Kasumi-1 (cell line): ENCODE measurements at places on chromosomes 11 and 22.

- DNase-seq, result no peak
Measured at GRCh38 chr11:73507086-73507485, 90.8 kb downstream of the FAM168A start.

DNA sequence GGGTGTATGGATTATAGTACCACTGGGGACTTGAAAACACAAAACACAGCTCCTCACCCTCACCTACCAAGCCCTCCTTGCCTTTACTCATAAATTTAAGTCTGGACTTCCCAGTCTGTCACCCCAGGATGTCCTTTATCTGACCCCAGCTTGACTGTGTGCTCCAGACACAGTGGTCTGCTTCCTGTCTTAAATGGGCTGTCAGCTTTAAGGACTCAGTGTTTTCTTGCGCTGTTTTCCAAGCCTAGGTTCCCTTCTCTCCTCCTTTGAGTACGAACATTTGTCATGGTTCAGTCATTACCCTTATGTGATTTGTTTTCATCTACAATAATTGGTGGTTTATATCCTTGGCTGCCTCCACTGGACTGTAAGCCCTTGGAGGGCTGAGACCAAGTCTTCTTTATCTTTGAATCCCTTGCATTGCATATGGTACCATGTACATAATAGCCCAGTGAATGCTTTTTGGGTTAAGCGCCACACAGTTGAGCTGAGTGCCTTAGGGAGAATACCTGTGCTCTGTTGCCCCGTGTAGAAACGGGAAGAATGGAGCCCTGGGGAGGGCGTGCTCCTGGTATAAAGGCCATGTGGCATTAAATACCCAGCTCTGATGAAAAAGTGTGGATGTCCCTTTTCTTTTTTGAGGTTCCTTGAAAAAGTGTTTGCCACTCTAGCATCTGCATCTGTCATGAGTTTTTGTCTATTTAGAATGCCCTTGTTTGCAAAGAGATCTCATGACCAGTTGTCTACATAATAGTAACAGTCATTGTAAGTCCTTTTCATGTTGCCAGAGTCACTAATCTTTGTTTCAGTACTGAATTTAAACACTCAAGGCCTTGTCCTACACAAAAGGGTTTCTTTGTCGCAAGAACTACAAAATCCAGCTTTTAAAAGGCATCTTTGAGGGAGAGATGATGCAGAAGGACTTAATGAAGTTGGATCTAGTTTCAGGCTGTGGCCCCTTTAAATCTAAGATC is 14.0 kb downstream of the PANX1 start:
- DNase-seq, result no peak

DNA sequence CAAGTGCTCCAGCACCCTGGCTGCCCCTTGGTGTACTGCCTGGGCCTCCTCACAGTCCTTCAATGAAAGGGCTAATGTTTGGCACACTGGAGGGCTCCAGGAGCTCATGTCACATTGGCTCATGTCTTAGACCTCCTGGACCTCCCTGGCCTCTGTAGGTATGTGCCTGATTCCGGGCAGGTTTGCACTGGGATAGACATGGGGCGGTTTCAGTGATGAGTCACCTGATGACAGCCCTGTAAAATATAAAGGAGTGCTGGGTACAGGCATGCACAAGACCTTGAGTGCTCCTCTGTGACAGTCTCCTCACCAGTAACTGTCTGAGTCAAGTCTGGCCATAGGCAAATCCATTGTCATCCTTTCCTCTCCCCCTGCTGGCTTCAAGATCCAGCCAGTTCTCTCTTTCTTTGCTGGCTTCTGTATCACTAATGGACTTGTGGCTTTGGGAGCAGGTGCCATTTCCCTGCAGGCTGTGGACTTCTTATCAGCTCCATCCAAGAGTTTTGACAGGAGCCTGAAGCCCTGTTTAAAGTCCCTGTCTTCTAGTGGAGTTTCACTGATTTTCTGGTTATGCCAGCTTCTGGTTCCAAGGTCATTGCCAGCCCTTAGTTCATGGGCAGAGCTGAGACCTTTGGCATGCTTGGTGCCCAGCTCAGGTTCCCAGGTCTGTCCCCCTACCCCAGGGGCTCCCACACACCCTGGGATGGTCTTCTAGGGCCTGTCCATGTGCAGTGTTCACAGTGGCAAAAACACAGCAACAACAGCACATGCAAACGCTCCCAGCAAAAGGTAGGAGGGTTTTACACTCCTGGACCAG is 22.7 kb upstream of the P2RY2 start:
- DNase-seq, result no peak

GRCh38 chr22:45647532-45648225 is 24.0 kb upstream of the ATXN10 start:
- no peak for DNase-seq

- no peak for DNase-seq
Measured at GRCh38 chr11:28466506-28466905, 358.3 kb downstream of the METTL15 start.

DNA sequence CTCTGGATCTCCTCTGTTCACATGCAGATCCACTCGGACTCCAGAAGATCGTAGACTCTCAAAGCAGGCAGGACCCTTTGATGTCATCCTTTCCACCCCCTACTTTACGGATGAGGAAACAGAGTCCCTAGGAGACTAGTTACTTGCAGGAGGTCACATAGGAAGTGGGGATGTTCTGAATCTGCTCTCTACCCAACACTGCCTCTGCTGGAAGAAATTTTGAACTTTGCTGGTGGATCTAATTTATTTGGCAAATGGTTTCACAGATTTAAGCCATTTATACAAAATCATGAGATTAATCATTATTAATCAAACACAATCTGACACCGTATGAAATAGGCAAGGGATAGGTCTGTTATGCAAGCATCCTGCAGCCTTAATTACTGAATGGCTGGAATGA is 55.0 kb upstream of the USP47 start:
- peak; percentile 32 for DNase-seq

- DNase-seq, result no peak
Measured at GRCh38 chr11:134654161-134654915, 242.3 kb upstream of the B3GAT1 start.

GRCh38 chr11:43810929-43811596 is 69.6 kb upstream of the ALKBH3 start:
- DNase-seq, result no peak

GRCh38 chr11:29022676-29023075 is 914.5 kb downstream of the METTL15 start:
- DNase-seq, result no peak

GRCh38 chr11:128941573-128942271 is 949 bp downstream of the TP53AIP1 start:
- DNase-seq, result no peak

GRCh38 chr11:125999234-125999880 is 53.5 kb downstream of the VSIG10L2 start:
- no peak for DNase-seq

DNA sequence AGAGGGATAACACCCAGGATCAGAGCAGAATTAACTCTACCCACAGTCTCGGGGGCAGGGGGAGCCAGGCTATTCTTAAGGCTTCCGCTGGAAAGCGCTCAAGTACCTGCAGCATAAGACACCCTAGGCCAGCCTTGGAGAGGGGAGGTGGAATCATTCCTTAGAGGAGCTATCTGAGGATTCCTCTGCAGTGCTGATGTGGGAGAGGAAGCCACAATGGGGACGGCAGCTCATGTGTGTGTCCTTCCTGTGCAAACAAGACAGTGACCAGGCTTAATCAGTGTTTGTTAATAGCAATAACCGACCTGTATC is 382.2 kb upstream of the CADM1 start:
- no peak for DNase-seq

DNA sequence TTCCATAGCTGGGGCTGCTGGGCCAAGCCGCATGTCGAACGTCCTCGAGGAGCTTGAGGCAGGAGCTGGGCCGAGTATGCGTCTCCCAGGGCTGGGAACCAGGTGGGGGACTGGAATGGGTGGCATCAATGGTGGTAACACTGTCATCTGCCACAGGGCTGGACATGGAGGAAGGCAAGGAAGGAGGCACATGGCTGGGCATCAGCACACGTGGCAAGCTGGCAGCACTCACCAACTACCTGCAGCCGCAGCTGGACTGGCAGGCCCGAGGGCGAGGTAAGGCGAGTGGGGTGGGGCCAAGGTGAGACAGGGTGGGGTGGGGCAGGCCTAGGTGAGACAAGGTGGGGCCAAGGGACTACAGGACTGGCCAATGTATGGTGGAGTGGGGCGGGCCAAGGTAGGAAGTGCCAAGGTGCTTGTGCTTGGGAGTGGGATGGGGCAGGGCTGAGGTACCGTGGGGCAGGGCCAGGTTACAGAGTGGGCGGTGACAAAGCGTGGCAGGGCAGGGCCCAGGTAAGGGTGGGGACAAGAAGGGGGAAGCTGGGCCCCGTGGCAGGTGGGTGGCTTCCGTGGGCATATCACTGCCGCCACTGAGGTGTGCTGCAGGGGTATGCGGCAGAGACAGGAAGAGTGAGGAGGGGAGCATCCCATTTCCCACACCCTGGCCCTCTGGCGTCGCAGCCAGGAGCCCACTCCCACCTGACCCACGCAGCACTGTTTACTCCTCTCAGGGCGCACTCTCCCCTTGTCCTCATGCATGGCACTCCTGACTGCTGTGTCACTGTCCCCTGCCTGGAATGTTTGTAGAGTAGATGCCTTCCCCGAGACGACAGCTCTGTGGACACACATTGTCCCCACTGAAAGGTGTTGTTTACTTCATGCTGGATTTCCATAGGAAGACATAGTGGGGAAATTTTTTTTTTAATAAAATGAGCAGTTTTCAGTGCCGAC is 27.5 kb upstream of the DGCR8 start:
- DNase-seq, result no peak

DNA sequence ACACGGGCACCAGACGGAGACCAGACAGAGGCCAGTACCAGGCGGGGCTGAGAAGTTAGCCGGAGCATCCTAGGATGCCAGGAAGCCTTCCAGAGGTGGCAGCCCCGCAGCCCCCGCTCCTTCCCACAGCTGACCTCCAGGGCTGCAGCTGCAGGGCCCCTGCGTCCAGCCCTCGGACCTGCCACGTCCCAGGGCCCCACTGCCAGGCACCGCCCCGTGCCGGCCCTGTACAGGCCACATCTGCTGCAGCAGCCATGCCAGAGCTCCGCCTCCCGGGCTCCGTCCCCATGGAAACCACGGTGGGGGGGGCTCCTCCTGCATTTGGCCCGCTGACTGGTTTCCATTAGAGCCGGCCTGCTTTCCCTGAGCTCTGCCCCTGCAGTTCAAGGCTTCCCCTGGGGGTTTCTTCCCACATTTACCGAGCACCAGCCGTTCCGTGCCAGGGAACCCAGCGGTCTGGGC is 62.5 kb upstream of the PPARA start:
- no peak for DNase-seq

DNA sequence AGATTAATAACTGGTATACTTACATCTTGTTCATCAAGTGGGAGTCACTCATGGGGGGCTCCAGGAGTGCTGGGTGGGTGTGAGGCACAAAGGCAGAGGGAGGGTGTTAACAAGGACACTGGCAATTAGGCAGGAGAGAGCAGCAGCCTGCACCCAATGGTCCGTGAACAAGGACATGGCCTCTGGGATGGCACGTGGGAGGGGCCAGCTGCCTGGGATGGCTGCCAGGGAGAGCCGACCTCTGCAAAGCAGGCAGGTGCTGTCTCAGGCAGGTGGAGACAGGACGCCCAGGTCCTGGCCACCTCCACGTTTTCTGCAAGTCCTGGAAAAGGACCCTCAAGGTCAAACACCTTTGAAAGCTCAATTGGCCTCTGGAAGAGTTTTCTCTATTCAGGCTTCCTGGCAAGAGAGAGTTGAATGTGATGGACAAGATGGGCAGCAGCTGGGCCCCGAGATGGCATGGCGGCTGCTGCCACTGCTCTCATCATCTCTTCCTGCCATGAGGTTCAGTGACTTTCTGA is 257.1 kb downstream of the BUD13 start:
- DNase-seq, result no peak

- DNase-seq, result no peak
Measured at GRCh38 chr11:60515144-60515855, at the start of gene MS4A13. TSS of gene MS4A13 (plus strand) at chr11:60515392. CDS start at chr11:60518084, 2,692 bp downstream.

DNA sequence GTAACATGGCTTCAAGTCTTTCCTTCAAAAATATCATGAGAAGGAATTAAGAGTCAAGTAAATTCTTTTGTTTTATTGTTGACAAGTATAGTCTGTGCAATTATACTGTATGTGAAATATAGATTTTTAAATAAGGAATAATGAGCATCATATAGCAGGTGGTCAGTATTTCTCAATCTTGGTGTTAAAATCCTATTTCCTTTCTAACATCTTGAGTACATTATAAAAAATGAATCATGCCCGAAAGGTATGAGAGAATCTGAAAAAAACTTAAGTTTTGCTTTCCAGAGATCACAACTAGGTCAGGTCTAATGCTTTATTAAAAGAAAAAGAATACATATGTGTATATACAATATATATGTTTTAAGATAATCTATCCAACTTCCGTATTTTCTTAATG is 53.1 kb downstream of the KIF18A start:
- no peak for DNase-seq

- DNase-seq, result no peak
Measured at GRCh38 chr22:23395530-23396361, 184.3 kb downstream of the IGLL1 start.

DNA sequence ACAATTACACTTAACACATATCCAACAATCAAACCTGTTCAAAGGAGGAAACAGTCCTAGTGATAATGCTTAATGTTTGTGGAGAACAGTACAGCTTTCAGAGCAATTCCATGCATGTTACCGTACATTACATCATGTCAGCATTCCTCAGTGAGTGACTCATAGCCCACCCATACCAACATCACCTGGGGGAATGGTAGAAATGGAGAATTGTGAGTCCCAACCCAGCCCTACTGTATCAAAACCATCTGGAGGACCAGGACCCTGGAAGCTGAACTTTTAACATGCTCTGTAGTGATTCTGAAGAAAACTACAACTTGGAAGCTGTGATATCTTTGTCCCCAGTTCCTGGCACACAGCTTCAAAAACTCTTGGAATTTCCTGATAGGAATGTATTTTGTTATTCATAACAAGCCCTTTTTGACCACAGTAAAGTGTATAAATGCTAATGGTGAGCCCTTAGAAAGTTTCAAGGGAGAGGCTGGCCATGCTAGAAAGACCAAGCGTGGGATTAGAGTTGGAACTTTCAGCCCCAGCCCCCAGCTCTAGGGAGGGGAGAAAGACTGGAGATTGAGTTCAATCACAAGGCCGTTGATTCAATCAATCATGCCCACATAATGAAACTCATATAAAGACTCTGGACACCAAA is 301.1 kb downstream of the BUD13 start:
- DNase-seq, result no peak

- DNase-seq, result peak; percentile 49
Measured at GRCh38 chr22:39932918-39933649, 27.1 kb upstream of the TMA7B start.

GRCh38 chr22:19806213-19807160 is 45.9 kb downstream of the TBX1 start:
- DNase-seq, result no peak

- no peak for DNase-seq
Measured at GRCh38 chr11:120128392-120129119, 9.4 kb downstream of the TRIM29 start.

- DNase-seq, result no peak
Measured at GRCh38 chr11:130872981-130873380, 43.3 kb downstream of the SNX19 start.

GRCh38 chr11:59783632-59784090 is 26.9 kb downstream of the MRPL16 start:
- no peak for DNase-seq

DNA sequence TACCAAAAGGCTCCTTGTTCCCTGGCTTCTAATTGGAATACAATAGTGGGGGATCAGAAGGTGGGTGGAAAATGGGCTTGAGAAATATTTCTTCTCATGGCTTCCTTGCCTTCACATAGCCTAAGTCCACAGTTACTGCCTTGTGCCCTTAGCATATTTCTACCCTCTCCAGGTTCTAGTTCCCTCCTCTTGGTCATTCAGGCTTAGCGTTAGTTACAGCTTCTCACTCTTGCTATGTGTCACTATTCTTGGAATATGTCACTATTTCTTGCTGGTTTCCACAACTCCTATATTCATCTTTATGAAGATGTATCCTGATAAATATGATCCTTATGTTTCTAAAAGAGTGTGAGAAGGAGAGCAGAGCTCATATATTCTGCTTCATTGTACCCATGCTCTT is 2.5 kb downstream of the OR2D2 start:
- no peak for DNase-seq
